ENCODE measurements at places on chromosomes 4 and X. TPM values are rescaled to one million over a fixed set of nuclear protein-coding genes. Genes with fewer than 3 reads are reported as not detected.

The CPZ gene
- 0.74 TPM for total RNA-seq

The NEUROG2 gene
- not detected for total RNA-seq

The ANAPC4 gene
- total RNA-seq, result 21.0 TPM

The CCKAR gene
- total RNA-seq, result not detected

The GASK1B gene
- total RNA-seq, result 3.9 TPM

The OPN1LW gene
- not detected for total RNA-seq

The ZNF732 gene
- total RNA-seq, result 1.0 TPM

The HELT gene
- total RNA-seq, result not detected

The XAGE1A gene
- total RNA-seq, result not detected

The AFM gene
- total RNA-seq, result not detected

The ELF4 gene
- total RNA-seq, result 17.8 TPM

The ADGRL3 gene
- total RNA-seq, result 0.15 TPM

The TMEM31 gene
- total RNA-seq, result not detected

The GNRHR gene
- not detected for total RNA-seq

The SPANXD gene
- not detected for total RNA-seq
